Uterus (tissue), 4 donors: ENCODE measurements at places on chromosomes 6 and 20.
A peak's percentile ranks its signal among the peaks of the same experiment; 100 is the strongest.

GRCh38 chr20:63705232-63706026 is 2.3 kb downstream of the ARFRP1 start:
- DNase-seq = no peak

DNA sequence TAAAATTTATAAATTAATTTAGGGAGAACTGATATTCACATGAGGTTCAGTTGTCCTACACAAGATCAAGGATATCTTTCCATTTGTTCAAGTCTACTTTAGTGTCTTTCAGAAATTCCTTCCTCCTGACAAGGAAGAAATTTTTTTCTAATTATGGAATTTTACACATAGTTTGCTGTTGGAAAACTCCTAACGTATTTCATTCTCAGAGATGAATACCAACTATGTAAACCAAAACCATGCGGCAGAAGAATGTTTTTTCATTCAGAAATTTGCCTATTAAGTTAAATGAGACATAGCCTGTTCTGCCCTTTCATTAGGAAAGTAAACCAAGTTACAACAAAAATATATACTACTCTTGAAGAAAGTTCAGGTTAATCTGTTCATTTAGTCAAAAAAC is 111.2 kb upstream of the PRDM1 start:
- DNase-seq = no peak

DNA sequence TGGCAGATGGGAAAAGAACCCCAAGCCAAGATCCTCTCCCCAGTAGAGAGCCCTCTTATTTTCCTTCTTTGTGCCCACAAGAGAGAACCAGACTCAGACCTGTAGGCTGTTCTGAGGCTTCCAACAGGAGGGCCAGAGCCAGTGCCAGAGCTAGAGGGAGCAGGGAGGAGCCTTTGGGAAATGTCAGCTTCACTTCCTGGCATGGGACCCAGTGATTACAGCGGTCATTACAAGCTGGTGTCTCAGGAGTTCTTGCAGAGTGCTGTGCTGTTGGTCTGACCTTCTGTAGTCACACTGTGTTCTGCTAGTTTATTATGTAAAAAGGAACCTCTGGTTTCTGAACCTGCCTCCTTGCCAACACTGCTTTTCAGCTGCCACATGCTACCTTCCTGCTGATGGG is 38.9 kb downstream of the STK35 start:
- peak; percentile 54 for DNase-seq

DNA sequence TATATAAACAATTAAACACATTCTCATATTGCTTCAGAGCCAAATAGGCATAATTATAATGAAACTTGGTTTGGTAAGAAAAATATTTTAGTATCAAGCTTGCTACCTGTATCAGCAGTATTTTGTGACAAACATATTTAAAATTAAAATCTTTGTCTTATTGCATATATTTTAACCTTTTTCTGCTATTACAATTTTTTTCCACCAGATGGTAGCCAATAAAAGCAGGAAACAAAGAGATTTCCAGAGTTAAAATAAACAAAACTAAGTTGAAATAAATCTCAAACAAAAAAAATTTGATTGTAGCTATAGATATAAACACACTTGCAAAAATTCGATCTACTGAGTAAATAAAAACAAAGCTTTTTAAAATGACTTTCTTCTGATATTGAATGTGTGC is 491.3 kb upstream of the GJE1 start:
- no peak for DNase-seq
